Activated T-cell treated with anti-CD3 and anti-CD28 coated beads, Interleukin-2, amount 50 U/mL, for 72 hours (primary cell): ENCODE measurements at places on chromosomes 16 and 17. TPM values are rescaled to one million over a fixed set of nuclear protein-coding genes. Genes with fewer than 3 reads are reported as not detected.

GRCh38 chr16:29680180-29680598 is 1.2 kb downstream of the QPRT start:
- peak overlapping the region; percentile 79 for H3K4me3 ChIP-seq
- no peaks in the 10 kb centered on the region for H3K36me3 ChIP-seq
- no peak for DNase-seq

DNA sequence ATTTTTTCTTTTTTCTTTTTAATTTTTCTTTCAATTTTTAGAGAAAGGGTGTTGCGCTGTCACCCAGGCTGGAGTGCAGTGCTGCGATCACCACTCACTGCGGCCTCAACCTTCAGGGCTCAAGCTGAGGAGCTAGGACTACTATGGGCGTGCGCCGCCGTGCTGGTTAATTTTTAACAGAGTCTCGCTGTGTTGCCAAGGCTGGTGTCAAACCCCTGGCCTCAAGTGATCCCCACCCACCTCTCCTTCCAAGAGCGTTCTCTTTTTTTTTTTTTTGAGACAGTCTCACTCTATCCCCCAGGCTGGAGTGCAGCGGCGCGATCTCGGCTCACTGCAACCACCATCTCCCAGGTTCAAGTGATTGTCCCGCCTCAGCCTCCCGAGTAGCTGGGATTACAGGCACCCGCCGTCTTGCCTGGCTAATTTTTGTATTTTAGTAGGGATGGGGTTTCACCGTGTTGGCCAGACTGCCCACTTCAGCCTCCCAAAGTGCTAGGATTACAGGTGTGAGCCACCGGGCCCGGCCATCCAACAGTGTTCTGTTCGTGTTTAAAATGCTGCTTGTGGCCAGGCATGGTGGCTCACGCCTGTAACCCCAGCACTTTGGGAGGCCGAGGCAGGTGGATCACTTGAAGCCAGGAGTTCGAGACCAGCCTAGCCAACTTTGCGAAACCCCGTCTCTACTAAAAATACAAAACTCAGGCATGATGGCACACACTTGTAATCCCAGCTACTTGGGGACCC is 14.5 kb upstream of the RPL13 start:
- H3K27me3 ChIP-seq, result no peaks in the 10 kb centered on the region
- peaks cover 18% of the 10 kb centered on the region for H3K4me1 ChIP-seq
- no peak overlapping the region for H3K4me3 ChIP-seq
- H3K27ac ChIP-seq, result no peak overlapping the region
- no peak for DNase-seq

DNA sequence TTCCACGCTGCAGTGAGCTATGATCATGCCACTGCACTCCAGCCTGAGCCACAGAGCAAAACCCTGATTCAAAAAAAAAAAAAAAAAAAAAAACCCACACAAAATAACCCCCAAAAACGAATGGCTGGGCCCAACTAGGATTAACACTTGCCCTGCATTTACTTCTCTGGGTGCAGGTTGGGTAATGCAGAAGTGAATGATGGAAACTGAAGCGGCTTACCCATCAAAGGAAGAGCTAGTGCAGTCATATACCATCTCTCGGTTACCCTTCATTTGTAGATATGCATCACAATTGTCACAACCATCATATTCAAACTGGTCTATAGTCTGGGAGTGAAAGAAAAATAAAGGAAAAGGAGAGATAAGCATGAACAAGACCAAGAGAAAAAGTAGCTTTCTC is 819 bp downstream of the SUPT4H1 start:
- DNase-seq, result no peak
- peak overlapping the region; percentile 100 for H3K4me3 ChIP-seq
- H3K4me1 ChIP-seq, result peaks cover 63% of the 10 kb centered on the region
- H3K36me3 ChIP-seq, result peaks cover 45% of the 10 kb centered on the region

- H3K4me3 ChIP-seq, result no peak overlapping the region
- H3K36me3 ChIP-seq, result peaks cover 2% of the 10 kb centered on the region
- H3K27ac ChIP-seq, result no peak overlapping the region
- H3K4me1 ChIP-seq, result peaks cover 38% of the 10 kb centered on the region
- H3K27me3 ChIP-seq, result no peaks in the 10 kb centered on the region
- no peak for DNase-seq
Observed at GRCh38 chr16:4647644-4647980, 23.0 kb downstream of the MGRN1 start.

- H3K4me1 ChIP-seq, result no peaks in the 10 kb centered on the region
- no peak for DNase-seq
- no peaks in the 10 kb centered on the region for H3K36me3 ChIP-seq
- no peak overlapping the region for H3K4me3 ChIP-seq
- peaks cover 5% of the 10 kb centered on the region for H3K27me3 ChIP-seq
Observed at GRCh38 chr16:47877166-47877565, 278.6 kb downstream of the ABCC12 start.

DNA sequence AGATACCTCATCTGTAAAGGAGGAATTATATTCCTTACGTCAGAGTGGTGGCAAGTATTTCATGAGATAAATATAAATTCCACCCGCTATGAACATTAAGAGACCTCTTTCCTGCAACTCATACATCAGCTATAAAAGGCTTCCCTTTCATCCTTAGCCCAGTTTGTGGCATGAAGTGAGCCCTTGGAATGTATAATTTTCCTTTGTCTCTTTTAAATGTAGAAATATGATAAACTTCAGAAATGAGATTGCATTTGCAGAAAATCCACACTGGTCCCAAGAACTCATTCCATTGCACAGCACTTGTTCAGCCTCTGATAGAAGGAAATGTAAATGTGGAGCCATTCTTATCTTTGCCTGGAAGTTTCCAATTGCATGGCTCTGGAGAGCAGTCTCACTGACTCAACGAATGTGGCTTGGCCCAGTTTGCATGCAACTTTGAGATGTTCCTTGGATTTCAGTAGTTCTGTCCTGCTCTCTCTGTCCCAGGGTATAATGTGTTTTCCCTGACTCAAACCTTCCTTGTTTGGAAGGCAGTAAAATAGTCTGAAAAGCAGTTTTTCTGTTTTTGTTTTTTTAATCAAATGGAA is 746.4 kb downstream of the CDH11 start:
- no peak overlapping the region for H3K4me3 ChIP-seq
- no peaks in the 10 kb centered on the region for H3K36me3 ChIP-seq
- H3K4me1 ChIP-seq, result no peaks in the 10 kb centered on the region
- DNase-seq, result no peak
- no peak overlapping the region for H3K27ac ChIP-seq
- no peaks in the 10 kb centered on the region for H3K27me3 ChIP-seq

DNA sequence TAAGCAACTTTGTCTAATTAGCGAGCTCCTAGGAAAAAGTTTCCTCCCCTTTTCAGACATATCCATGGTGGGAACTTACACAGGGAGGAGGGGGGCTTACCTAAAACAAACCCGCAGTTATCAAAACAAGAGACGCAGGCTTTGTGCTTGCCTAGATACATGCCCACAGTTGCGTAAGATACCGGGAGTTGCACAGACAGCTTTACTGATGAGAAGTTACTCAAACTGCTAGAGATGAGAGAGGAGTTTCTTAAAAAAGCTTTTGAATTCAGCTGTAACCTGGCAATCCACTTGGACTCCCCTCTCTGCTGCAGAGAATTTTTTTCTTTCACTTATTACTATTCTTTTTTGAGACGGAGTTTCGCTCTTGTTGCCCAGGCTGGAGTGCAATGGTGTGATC is 6.8 kb upstream of the ZP2 start:
- H3K4me3 ChIP-seq, result no peak overlapping the region
- H3K36me3 ChIP-seq, result no peaks in the 10 kb centered on the region
- no peaks in the 10 kb centered on the region for H3K4me1 ChIP-seq
- no peak overlapping the region for H3K27ac ChIP-seq

GRCh38 chr17:82014432-82014831 is 8.2 kb downstream of the CENPX start:
- H3K27ac ChIP-seq, result no peak overlapping the region
- H3K4me3 ChIP-seq, result no peak overlapping the region
- no peaks in the 10 kb centered on the region for H3K36me3 ChIP-seq

DNA sequence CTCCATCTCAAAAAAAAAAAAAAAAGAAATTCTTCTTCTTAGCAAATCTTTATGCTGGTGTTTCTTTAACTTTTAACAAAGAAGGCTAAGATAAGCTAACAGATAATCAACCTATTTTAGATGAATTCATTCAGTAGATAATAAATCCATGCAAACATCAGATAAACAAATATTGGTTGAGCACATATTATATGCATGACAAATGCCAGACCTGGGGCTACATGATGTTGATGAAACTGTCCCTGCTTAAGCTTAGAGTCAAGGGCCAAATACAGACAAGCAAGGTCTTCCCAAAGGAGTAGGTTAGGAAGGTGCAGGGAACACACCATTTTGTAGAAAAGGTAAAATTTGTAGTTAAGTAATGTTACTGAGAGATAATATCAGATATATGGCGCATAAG is 6.7 kb upstream of the MAP2K6 start:
- H3K4me1 ChIP-seq, result peaks cover 12% of the 10 kb centered on the region
- no peak for DNase-seq
- no peaks in the 10 kb centered on the region for H3K36me3 ChIP-seq
- no peak overlapping the region for H3K4me3 ChIP-seq
- H3K27me3 ChIP-seq, result no peaks in the 10 kb centered on the region

GRCh38 chr17:69268543-69269014 is 40.0 kb upstream of the ABCA10 start:
- H3K27ac ChIP-seq, result no peak overlapping the region
- no peak overlapping the region for H3K4me3 ChIP-seq
- no peaks in the 10 kb centered on the region for H3K27me3 ChIP-seq
- DNase-seq, result no peak
- H3K36me3 ChIP-seq, result peaks cover 1% of the 10 kb centered on the region

- H3K27ac ChIP-seq, result peak overlapping the region; percentile 74
- H3K4me1 ChIP-seq, result peaks cover 96% of the 10 kb centered on the region
- no peaks in the 10 kb centered on the region for H3K27me3 ChIP-seq
- DNase-seq, result peak; percentile 77
Observed at GRCh38 chr17:80866050-80866793, 125.4 kb upstream of the CHMP6 start.

- H3K36me3 ChIP-seq, result no peaks in the 10 kb centered on the region
- H3K27ac ChIP-seq, result no peak overlapping the region
- H3K4me3 ChIP-seq, result peak overlapping the region; percentile 39
- peaks cover 18% of the 10 kb centered on the region for H3K27me3 ChIP-seq
- H3K4me1 ChIP-seq, result peaks cover 45% of the 10 kb centered on the region
Observed at GRCh38 chr17:77692571-77693161, 265.8 kb upstream of the TNRC6C start.

DNA sequence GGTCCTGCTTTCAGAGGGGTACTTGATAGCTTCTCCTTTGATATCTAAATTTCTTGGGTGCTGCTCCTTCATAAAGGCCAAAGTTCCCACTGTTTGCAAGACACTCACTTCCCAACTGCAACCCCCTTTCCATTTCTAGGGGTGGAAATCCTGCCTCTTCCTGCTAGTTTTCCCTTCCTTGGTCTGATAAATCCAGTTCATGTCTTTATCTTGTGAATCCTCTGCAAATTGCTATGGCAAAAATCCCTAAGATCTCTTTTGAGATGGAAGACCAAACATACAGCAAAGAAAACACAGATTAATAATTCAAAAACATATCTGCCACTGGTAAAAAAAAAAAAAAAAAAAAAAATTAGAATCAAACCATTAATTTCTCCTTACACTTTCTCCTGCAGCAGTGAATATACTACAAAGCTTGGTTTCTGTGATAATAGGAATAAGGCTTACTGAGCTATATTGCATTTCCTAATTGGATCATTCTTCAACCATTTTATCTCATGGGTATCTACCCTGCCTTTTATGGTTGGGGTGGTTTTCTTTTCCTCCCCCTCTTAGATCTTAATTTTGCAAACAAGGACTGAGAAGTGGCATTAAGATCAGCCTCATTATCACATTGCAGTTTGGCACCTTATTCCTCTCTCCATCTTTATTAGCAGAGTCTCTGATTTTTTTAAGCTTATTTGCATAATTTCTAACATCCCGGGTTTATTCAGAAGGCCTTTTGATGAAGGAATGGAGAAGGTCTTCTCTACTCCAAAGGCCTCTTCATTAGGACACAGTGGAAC is 439.1 kb downstream of the XYLT1 start:
- no peak for DNase-seq
- H3K36me3 ChIP-seq, result peaks cover 19% of the 10 kb centered on the region

DNA sequence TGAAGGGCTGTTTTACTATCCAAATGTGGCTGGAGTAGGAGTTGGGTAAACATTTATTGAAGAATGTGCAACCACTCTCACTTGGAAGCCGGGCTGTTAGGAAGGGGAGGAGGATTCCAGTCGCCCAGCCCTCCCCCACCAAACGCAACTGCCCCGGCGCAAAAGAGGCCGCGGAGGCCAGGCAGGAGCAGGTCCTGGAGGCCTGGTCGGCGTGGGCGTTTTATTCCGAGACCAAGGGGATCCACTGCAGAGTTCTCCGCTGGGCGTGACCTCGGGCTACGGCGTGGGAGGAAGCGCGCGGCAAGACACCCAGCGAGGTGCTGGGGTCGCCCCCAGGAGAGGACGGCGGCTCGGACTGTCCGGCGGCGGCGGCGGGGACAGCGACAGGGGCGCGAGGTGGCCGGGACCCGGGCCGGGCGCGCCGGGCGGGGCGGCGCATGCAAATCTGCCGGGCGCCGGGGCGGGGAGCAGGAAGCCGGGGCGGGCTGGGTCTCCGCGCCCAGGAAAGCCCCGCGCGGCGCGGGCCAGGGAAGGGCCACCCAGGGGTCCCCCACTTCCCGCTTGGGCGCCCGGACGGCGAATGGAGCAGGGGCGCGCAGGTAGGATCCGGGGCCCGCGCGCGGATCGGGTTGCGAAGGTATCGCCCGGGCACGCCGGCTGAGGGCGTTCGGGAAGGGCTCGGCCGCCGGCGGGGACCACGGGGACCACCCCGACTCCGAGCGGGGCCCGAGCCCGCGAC is at the start of gene IL4R:
IL4R (plus strand) TSS at position 553 of the 739 bp plus-strand sequence. CDS start 26,230 bp downstream, outside the sequence.
- peaks cover 57% of the 10 kb centered on the region for H3K4me1 ChIP-seq
- peaks cover 29% of the 10 kb centered on the region for H3K36me3 ChIP-seq
- H3K27me3 ChIP-seq, result no peaks in the 10 kb centered on the region
- H3K27ac ChIP-seq, result peak within 1 kb of the TSS; percentile 99
- DNase-seq, result peak; percentile 83

DNA sequence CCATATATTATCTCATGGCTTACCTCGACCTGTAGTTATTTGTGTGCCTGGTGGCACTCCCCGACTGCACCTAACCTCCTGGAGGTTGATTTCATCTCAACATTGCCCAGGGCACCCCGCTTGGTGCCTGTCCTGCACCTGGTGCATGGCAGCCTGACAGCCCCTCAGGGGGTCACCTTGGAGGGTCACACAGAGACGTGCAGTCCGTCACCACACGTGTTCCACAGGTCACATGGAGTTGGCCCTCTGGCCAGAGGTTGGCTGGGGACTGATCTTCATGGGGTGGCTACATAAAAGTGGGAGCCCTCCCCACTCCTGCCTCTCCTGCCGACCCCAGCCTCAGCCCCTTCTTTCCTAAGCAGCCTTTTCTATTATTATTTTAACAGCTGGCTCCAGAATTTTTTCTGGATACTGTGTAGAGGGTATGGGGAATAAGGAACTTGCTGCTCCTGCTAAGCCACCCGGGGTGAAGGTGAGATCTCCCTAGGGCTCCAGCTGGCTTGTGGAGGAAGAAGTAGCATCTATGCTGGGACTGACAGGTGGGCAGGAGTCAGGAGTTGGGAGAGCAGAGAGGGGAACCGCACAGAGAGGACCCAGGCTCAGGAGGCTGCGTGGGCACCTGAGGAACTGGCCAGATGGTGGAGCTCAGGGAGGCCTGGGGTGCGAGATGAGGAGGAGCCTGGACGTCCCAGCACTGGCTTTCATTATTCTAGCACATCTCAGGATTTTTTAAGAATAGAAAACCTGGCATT is 12.5 kb upstream of the NKD1 start:
- H3K36me3 ChIP-seq, result no peaks in the 10 kb centered on the region
- H3K27ac ChIP-seq, result no peak overlapping the region
- H3K4me3 ChIP-seq, result no peak overlapping the region

Gene NOG
- total RNA-seq, result 0.91 TPM

Gene KREMEN2
- total RNA-seq, result 0.12 TPM

Gene CPNE7
- 10.9 TPM for total RNA-seq

Gene PRSS36
- total RNA-seq, result 0.19 TPM

Gene ZNF276
- total RNA-seq, result 27.1 TPM

Gene FAM20A
- not detected for total RNA-seq

Gene SYNGR3
- 50.9 TPM for total RNA-seq

Gene KRTAP4-5
- not detected for total RNA-seq
